Endodermal cell (in vitro differentiated cells): ENCODE measurements at places on chromosomes 5 and 9. TPM values are rescaled to one million over a fixed set of nuclear protein-coding genes. Genes with fewer than 3 reads are reported as not detected.

SLC6A19 gene
- 0.15 and 0.16 TPM in 2 replicates for total RNA-seq

GRCh38 chr5:83227611-83228010, 150.3 kb downstream of the XRCC4 start:
- DNase-seq, result no peak

SIMC1 gene
- 20.7 and 23.5 TPM in 2 replicates for total RNA-seq

GRCh38 chr5:179427676-179428056, 82.4 kb upstream of the ADAMTS2 start:
- DNase-seq, result no peak

MEGF10 gene
- 14.3 and 17.7 TPM in 2 replicates for total RNA-seq

DNA sequence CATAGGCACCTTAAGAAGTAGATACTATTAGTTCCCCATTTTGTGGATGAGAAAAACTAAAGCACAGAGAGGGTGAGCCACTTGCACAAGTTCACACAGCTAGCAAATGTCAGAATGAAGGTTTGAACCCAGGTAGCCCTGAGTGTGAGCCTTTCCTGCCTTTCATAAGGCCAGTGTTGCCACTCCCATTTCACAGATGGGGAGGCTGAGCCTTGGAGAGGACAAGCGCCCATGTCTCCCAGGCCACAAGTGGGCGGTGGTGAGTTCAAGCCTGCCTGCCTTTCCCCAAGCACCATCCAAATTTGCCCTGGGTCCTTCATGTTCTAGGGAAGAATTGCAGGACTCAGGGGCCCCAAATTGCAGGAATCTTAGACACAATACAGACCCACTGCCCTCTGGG, 50.6 kb downstream of the LHX2 start:
- DNase-seq, result peak; percentile 62

DNA sequence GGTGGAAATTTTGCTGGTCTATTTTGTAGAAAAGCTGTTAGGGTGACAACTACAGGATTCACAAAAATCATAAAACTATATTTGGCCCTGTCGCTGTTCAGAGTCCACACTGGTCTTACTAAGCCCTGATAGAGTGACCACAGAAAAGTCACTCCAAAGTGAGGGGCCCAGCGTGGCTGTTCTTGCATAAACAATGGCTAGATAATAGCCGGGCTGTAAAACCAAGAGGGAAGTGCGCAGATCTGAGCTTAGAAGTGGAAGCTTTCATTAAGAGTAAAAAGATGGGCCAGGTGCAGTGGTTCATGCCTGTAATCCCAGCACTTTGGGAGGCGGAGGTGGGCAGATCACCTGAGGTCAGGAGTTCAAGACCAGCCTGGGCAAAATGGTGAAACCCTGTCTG, 15.5 kb upstream of the CTSL start:
- DNase-seq, result peak; percentile 25

GRCh38 chr5:1167728-1168709, 33.4 kb upstream of the SLC6A19 start:
- DNase-seq, result peak; percentile 89

DNA sequence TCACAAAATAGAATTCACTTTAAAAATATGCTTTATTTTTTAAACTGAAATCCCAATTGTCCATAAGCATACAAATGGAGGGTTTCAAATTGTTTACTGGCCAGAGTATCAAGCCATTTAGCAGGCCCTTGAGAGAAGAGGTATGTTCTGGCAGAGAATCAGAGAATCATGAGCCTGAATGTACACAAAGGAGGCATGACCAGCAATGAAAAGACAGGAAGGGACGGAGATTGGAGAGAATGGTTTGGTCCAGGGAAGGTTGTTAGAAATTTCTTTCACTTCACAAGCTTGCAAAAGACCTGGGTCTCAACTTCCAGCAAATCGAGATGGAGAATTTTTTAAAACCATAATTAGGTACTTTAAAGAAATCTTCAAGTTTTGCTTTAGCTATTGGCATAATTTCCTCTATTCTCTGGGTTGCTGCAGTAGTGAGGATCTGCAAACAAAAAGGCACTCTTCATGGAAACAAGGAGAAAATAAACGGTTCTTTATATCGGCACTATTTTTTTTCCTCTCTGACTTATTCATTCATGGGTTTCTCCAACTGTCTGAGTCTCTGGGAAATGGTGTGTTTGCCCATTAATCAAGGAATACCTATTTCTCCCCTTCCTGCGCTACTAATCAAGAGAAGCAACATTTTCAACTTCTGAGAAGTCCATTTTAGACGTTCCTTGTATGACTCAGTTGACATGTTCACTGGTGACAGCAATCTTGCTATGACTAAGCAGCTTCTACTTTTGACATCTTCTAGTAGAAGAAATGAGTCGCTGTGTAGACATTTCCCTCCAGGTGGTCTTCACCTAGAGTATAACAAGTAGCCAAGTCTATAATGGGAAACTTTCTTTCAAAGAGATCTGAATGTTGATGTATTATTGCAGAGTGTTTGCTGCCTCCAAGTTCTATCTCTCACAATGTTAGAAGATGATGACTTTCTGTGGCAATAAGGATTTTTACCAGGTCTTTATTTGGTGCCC, 23.1 kb upstream of the ERCC6L2 start:
- DNase-seq, result no peak

RGMB gene
- 62.2 to 71.6 TPM (median 70.0 TPM) in 3 replicates for total RNA-seq
